ENCODE measurements at places on chromosomes 13 and 19.
A peak's percentile ranks its signal among the peaks of the same experiment; 100 is the strongest.

DNA sequence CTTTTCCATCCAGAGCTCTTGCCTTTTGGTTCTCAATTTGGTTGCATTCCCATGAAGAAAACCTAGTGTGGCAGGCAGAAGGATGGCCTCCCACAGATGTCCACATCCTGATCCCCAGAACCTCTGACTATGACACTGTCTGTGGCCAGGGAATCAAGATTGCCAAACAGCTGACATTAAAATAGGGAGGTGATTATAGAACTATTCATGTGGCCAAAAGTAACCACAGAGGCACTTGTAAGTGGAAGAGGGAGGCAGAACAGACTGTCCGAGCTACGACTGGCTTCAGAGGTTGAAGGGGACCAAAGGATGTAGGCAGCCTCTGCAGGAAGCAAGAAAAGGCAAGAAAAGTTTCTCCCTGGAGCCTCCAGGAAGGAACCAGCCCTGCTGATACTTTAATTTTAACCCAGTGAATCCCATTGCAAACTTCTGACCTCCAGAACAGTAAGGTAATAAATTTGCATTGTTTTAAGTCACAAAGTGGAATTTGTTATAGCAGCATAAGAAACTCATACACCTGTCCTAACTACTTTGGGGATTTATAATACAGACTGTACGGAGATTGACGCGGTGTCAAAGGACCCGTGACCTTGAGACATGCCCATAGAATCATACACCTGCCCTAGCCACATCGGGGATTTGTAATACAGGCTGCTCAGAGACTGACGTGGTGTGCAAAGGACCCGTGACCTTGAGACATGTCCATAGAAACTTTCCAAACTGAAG, 106.5 kb downstream of the ATP11A start:
- no peak for DNase-seq

DNA sequence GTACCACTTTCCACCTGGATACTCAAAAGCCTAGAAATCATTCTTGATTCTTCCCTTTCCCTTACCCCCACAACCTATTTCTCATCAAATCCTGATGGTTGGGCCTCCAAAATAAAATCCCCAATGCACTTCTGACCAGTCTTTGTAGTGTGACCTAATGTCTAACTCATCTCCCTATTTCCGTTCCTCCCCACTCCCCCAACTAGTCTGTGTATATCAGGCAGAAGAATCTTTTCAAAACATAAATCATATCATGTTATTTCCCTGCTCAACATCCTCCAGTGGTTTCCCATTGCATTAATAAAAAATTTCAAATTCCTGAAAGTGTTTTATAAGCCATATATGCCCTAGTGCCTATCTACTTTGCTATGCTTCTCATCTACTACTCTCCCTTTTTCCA, 17.7 kb downstream of the CCDC122 start:
- no peak for DNase-seq

- no peak for DNase-seq
These were observed 50.3 kb upstream of the GPI start for GRCh38 chr19:34314437-34315313.

GRCh38 chr19:48506138-48506733, 5.4 kb downstream of the LMTK3 start:
- no peak for DNase-seq

DNA sequence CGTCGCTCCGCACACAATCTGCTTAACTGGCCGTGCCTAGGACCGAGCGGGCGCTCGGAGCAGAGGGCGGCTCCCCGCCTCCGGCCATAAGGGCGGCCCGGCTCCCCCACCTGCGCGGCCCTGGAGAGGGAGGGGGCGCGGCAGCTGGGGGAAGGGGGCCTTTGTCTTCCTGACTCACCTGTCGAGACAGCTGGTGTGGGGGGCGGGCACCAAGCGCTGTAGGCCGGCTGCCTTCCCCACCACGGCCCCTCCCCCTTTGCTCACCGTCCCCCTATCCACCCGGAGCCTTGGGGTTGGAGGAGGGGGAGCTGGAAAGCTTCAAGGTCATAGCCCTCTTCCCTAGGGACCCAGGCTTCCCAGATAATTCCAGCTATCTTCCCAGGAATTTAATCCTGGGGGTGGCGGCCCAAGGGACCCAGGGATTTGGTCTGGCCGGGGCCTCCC, 1.2 kb downstream of the VASP start:
- DNase-seq = peak; percentile 46

- no peak for DNase-seq
These were observed 175.3 kb downstream of the VWA8 start for GRCh38 chr13:41785402-41786172.

DNA sequence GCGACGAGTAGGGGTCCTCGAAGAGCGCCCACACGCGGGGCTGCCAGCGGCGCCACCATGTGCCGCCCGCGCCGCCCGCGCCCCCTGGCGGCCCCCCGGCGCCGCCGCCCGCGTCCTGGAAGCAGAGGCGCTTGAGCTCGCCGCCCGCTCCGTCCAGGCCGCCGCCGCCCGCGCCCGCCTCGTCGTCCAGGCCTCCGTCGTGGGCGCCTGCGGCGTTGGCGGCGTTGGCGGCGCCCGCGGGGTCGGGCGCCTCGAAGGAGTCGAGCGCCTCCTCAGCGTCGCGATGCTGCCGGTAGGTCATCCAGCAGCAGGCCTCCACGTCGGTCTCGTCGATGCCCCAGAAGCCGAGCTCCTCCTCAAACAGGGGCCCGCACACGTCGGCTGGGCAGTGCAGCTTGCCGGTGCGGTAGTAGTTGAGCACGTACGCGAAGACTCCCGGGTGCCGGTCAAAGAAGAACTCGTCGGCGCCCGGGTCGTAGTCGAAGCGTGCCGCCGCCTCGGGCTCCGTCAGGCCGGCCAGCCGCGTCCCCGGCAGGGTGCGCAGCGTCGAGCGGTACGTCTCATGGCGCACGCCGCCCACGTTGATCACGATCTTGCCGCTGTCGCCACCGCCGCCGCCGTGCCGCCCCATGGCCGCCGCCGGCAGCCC, 829 bp downstream of the KCNC3 start:
- peak; percentile 55 for DNase-seq

DNA sequence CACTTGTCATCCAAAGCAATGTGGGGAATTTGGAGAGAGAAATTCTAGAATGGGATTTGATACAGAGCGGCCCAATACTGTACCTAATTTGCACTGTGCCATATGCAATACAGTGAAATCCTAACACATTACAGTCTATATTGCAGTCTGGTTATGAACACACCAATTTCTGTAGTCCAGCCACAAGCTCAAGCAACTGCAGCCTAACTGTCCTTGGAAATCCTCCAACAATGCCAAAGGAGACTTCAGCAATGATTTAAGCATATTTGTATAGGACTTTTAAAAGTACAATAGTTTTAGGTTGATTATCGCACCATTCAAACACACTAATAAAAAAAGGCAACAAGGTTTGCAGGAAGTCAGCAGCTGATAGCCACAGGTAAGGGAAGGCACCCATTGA, 17.3 kb downstream of the DIAPH3 start:
- DNase-seq = no peak

DNA sequence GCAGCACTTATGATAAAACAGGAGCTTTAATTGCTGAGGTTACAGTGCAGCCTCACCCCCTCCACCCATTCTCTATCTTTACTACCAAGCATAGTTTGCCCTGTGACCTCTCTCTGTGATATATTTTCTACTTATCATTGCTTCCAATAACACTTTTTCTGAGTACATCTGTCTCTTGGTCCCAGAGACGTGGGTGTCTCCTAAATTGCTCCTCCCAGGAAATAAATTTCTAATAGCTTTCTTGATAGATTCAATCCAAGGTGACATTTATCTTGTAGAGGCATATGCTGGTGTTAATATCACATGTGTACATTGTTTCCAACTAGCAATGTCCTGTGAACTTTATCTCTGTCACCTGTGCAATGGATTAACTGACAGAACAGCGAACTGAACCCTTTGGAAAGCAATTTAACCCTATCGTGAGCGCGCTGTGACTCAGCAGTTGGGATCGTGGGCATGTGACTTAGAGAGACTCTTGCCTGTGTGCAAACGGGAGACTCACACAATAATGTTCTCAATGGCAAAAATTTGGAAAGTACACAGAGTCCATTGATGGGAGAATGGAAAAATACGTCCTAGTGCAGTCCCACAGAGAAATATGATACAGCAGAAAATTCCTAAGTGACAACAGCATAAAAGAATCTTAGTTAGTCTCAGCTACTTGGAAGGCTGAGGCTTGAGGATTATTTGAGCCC, 7.0 kb upstream of the MAP2K2 start:
- DNase-seq = no peak

DNA sequence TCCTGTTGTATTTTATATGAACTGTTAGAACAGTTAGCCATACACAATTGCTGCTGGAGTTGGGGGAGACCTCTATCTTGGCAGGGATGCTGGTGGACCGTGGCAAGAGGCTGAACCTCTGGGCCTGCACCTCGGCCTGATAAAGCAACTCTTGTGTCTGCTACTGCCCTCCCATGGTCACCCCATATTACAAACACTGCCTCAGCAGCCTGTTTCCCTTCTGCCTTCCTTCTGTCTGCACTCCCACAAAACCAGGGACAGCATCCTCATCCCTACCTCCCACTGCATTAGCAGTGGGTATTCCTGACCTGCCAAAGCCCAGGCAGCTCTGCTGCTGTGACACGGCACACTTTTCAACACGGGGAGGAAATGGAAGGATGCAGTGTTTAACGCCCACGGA, 456.4 kb downstream of the FGF14 start:
- no peak for DNase-seq

- no peak for DNase-seq
These were observed 11.9 kb upstream of the ATF5 start for GRCh38 chr19:49916839-49917733.

DNA sequence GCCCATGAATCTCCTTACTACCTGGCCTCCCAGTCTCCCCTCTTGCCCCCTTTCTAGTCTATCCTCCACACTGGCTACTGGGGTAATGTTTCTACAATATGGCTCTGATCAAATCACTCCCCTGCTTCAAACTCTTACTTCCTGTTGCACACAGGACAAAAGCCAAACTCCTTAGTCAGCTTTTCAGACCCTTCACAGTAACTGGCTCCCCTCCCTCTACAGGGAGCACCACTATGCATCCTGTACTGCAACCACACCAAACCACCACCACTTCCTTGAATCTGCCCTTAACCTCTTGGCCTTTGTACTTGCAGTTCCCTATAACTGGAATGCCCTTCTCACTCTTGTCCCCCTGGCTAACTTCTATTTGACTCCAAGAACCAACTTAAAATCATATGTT, 32.2 kb downstream of the DEDD2 start:
- DNase-seq = no peak

- peak; percentile 35 for DNase-seq
These were observed 1.3 kb upstream of the CEACAM3 start for GRCh38 chr19:41795031-41795461.

DNA sequence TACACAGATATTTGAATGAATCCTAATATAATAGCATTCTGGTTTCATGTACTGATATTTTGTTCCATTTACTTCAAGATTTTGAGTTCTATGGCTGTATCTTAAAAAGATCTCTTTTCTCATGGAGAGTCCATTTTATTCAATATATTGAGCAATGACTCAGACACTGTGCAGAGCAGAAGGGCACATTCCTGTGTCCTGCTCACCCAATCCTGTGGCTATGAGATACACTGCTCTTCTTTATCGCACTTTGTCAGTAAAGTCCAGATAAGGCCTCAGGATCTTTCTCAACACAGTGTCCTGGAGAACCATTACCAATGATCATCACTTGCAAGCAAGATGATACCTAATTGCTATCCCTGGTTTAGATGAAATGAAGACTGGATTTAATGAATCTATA, 155.0 kb downstream of the CYSLTR2 start:
- no peak for DNase-seq

DNA sequence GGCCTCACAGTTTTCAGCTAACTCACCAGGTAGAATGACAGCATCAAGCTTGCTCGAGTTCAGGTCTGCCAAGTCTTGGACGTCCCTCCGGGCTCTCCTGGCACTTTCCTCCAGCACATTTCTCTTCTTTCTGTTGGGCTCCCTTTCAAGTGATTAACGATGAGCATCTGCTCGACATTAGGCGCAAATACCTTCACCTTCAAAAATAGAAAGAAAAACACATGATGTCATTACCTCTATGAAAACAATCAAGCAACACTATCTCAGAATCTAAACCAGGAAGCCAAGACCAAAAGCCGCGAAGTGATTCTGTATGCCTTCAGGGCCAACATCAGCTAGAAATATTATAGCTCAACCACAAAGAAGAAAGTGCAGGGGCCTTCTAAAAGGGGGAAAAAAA, 15.4 kb upstream of the CLN5 start:
- no peak for DNase-seq

DNA sequence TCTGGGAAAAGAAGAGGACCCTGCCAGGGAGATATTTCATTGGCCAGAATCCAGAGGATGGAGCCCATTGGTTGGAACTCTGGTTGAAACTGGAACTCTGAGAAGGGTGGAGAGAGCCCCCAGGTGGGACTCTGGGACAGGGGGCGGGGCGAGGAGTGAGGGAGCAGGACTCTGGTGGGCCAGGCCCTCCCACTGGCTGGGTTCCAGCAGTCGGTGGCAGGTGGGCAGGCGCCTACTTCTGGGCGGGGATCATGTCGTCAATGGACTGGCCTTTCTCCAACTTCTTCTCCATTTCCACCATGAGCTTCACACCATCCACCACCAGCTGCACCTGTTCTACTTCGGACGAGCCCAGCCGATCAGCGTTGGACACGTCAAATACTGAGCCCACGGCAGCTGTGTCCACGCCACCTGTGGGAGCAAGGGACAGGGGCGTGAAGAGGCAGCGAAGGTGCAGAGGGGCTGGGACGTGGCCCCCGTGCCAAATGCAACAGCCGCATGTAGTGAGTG, 16.1 kb downstream of the CKM start:
- DNase-seq = no peak

- DNase-seq = no peak
These were observed 339.6 kb downstream of the ZNF536 start for GRCh38 chr19:30711826-30712225.

GRCh38 chr13:91174886-91175501, 172.5 kb upstream of the MIR17HG start:
- DNase-seq = no peak

DNA sequence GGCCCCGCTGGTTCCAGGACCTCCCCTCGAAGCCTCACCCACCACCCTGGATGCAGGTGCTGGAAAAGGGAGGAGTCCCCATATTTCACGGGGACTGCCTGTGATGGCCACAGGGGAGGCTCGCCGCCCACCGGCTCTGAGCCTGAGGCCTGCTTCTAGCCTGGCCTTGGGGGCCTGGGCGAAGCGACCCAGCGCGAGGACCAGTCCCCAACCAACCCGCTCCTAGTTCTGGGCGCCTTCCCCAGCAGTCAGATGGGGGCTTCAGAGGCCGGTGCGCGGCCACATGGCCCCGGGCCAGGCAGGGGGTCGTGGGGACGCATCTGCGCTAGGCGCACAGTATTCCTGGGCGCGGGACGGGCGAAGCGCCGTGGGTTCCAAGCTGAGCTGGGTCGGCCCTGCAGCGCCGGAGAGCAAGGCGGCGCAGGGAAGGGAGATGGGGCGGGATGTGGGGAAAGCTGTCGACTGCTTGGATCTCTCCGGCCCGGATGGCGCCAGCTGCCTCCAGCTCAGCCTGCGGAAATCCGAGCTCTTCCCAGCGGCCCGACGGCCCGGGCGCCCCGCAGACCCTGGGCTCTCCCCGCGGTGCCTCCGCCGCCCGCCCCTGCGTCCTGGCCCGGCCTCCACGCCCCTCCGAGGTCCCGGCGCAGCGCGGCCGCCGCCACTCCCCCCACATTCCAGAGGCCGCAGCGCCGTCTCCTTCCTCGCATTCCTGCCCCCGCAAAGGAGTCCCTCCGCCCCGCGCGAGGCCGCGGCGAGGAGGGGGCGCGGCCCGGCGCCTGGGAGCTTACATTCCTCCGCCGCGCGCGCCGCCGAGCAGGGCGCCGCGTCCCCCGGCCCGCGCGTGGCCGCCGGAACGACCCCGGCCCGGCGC, at the start of gene WTIP:
TSS of gene WTIP (plus strand) at position 788 of the 871 bp plus-strand sequence. CDS start 217 bp downstream, outside the sequence.
- no peak for DNase-seq

All from activated T-cell treated with anti-CD3 and anti-CD28 coated beads for 48 hours (primary cell).